ENCODE measurements at places on chromosomes 1 and 21.

DNA sequence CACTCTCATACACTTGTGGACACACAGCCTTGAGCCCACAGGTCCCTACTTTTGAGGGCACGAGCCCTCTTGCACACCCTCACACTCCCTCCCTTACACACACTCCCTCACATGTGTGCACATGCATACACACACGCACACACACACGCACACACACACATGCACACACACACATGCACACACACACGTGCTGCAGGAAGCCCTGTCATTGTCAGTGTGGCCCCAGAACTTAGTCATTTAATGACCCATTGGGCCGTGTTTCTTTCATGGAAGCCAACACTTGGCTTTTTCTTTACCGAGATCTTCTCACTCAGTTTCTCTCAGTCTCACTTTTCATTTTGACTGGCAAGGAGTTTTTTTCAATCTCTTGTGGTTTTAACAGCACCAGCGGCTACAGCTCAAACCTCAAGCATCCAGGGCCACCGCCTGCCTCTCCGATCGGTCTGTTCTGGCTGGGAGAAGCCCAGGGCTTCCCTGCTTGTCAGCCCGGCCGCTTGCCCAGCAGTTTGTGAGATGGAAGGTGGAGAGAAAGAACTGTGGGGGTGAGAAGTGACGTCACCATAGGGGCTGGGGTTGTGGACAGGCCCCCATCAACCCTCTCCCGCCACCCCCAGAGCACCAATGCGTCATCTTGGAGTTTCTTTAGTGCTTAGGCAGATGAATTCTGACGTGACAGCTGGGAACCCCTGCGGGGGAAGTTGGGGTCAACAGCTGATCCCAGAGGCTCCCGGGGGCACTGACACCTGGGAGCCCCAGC lies 15.8 kb upstream of the TNFRSF8 start:
- no peak overlapping the region for H3K27ac ChIP-seq
- DNase-seq: no peak
- no peaks in the 10 kb centered on the region for H3K36me3 ChIP-seq
- H3K4me3 ChIP-seq: no peak overlapping the region

- no peaks in the 10 kb centered on the region for H3K27me3 ChIP-seq
- H3K36me3 ChIP-seq: no peaks in the 10 kb centered on the region
- H3K4me1 ChIP-seq: no peaks in the 10 kb centered on the region
- no peak for DNase-seq
These were observed 103.6 kb upstream of the SNX7 start for GRCh38 chr1:98557895-98558294.

DNA sequence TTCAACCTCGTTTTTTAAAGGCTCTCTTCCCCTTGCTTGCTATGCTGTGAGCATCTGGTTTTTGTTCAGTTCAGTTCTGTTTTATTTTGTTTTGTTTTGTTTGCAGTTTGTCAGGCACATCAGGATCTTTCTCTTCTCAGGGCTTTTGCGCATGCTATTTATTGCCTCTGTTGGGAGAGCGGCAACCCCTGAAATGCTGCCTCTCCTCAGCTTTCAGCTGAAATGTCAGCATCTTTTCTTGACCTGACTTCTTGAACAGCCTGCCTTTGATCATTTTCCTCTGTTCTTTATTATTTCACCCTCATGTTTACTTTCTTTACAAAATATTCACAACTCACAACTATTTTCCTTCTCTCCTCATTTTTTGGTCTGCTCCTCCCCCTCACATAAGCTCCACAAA lies 50.4 kb upstream of the RC3H1 start:
- H3K4me3 ChIP-seq: no peak overlapping the region
- H3K36me3 ChIP-seq: no peaks in the 10 kb centered on the region
- no peak overlapping the region for H3K27ac ChIP-seq
- no peak for DNase-seq

- DNase-seq: no peak
- no peaks in the 10 kb centered on the region for H3K36me3 ChIP-seq
These were observed 93.2 kb upstream of the KCNK2 start for GRCh38 chr1:214989341-214989740.

DNA sequence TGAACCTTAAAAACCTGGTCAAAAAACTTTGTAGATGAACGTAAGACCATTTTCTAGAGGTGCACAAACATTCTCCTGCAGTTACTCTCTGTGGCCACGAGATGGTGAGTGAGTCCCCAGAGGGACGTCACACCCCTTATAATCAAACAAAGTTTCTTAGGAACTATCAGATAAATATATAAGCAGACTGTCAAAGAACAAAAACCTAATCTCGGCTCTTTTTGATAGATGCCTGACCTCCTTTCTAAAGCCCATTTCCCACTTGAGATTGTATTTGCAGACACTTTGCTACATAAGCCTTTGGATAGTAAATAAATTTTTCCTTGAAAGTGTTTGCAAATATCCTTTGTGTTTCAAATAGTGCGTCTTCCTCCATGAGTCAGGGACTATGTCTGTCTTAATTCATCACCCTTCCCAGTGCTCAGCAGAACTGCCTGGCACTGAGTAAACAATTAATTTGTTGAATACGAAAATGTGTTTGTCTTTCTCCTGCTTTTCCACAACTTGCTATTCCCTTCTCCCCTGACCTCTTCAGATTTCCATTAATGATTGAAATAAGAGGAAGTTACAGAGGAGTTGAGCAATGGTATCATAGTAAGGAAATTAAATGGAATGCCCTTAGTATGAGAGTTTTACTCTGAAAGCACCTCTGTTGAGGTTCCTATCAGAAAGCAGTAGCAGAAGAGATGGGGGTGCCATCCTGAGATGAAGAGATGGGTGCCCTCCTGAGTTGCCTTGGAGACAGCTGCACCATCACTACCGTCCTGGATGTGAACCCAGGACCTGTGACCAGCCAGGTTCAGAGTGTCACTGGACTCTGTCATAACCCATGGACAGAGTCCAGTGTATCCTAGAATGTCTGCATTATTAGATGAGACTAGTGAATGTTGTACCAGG lies 57.8 kb upstream of the RAVER2 start:
- no peak overlapping the region for H3K27ac ChIP-seq
- peaks cover 8% of the 10 kb centered on the region for H3K36me3 ChIP-seq
- no peaks in the 10 kb centered on the region for H3K4me1 ChIP-seq
- H3K4me3 ChIP-seq: no peak overlapping the region
- DNase-seq: peak; percentile 30
- no peaks in the 10 kb centered on the region for H3K27me3 ChIP-seq

GRCh38 chr1:181032535-181032934 lies 1.2 kb upstream of the MR1 start:
- H3K27me3 ChIP-seq: no peaks in the 10 kb centered on the region
- peaks cover 9% of the 10 kb centered on the region for H3K4me1 ChIP-seq
- no peak overlapping the region for H3K27ac ChIP-seq
- no peak overlapping the region for H3K4me3 ChIP-seq
- DNase-seq: no peak

DNA sequence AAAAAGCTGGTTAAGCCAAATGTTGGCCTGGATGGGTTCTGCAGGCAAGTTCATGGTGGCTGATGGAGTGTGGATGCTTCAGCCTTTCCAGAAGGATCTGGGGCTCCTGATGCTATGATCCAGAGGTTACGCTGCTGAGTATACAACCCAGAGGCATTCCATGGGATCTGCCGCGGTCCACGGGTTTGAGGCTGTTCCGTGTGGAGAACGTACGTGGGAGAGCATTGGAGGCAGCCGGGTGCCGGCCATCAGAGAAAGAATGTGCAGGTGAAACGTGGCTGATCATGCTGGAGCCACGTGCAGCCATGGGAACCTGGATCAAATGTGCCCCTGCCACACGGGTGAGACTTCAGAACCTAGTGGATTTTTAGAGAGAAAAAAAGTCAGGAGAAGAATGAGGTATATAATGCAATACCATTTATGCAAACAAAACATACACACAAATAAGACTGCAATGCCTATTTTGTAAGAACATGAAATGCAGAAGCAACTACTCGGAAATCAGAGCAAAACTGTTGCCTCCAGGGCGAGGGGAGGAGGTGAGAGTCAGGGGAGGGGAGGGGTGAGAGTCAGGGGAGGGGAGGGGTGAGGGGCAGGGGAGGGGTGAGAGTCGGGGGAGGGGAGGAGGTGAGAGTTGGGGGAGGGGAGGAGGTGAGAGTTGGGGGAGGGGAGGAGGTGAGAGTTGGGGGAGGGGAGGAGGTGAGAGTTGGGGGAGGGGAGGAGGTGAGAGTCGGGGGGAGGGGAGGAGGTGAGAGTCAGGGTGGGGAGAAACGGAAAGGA lies 116.5 kb upstream of the C1orf174 start:
- H3K27ac ChIP-seq: no peak overlapping the region
- no peaks in the 10 kb centered on the region for H3K4me1 ChIP-seq
- no peak for DNase-seq
- no peaks in the 10 kb centered on the region for H3K27me3 ChIP-seq
- H3K4me3 ChIP-seq: no peak overlapping the region

- no peak overlapping the region for H3K4me3 ChIP-seq
- H3K4me1 ChIP-seq: no peaks in the 10 kb centered on the region
These were observed 191.0 kb downstream of the TPR start for GRCh38 chr1:186183970-186184628.

DNA sequence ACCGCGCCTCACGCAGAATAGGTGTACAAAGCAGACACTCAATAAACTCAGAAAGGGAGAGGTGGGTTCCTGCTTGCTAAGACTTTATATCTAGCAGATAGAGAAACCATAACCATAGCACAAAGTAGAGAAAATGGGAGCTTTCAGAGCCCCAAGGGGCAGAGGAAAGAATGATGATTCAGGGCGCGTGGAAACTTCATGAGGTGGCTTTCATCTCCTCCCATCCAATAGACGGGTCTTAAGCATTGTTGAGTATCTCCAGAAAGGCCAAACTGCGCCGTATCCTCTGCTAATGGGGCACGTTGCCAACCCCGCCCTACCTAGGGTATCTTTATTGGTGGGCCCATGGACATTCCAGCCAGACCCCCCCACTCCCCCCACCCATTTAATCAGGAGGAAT lies 778 bp upstream of the MIXL1 start:
- no peaks in the 10 kb centered on the region for H3K4me1 ChIP-seq
- no peaks in the 10 kb centered on the region for H3K27me3 ChIP-seq
- DNase-seq: no peak
- no peak overlapping the region for H3K4me3 ChIP-seq
- H3K36me3 ChIP-seq: no peaks in the 10 kb centered on the region
- H3K27ac ChIP-seq: no peak overlapping the region

DNA sequence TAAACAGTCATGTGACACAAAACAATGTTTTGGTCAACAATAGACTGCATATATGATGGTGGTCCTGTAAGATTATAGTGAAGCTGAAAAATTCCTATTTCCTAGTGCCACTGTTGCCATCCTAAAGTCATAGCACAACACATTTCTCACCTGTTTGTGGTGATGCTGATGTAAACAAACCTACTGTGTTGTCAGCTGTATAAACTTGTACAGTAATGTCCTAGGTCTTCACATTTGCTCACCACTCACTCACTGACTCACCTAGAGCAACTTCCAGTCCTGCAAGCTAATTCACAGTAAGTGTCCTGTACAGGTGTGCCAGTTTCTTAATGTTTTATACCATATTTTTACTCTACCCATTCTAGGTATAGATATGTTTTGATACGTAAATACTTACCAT lies 326.1 kb upstream of the USP24 start:
- DNase-seq: no peak
- no peaks in the 10 kb centered on the region for H3K27me3 ChIP-seq
- no peak overlapping the region for H3K27ac ChIP-seq
- H3K4me1 ChIP-seq: no peaks in the 10 kb centered on the region

DNA sequence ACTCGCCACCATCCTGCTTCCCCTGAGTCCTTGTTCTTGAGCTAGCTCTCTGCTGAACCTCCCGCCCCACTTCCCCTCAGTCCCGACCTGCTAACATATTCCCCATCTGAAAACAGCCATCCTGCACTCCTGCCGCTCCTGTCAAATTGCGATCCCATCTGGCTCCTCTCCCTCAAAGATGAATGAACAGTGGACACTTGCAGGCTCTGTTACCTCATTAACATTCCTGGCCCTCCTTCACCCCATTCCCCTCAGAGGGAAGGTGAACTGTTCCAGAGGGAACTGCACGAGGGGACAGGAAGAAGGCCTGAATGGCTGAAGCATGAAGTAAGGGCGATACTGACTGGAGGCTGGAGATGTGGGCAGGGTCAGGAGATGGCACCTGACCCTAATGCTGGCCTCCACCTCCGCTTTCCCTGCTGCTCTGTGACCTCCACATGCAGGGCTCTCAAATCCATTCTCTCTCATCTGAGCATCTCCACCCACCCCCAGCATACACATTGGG lies 7.4 kb upstream of the CELSR2 start:
- no peak for DNase-seq
- no peak overlapping the region for H3K4me3 ChIP-seq
- H3K4me1 ChIP-seq: no peaks in the 10 kb centered on the region
- peaks cover 3% of the 10 kb centered on the region for H3K36me3 ChIP-seq

DNA sequence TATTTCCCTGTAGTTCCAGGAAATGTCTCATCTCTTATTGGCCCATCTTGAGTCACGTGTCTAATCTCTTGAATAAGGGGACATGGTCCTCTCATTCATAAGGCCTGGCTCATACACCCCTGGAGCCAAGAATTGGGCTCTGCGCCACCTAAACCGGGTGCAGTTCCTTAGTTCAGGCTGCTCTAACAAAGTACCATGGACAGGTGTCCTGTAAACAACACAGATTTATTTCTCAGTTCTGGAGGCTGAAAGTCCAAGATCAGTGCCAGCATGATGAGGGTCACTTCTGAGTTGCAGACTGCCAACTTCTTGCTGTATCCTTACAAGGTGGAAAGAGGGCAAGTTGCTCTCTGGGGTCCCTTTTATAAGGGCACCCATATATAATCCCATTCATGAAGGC lies 60.2 kb upstream of the VAMP3 start:
- H3K27ac ChIP-seq: no peak overlapping the region
- no peaks in the 10 kb centered on the region for H3K36me3 ChIP-seq
- H3K4me3 ChIP-seq: no peak overlapping the region
- H3K27me3 ChIP-seq: peaks cover 2% of the 10 kb centered on the region
- no peaks in the 10 kb centered on the region for H3K4me1 ChIP-seq

- H3K4me1 ChIP-seq: no peaks in the 10 kb centered on the region
- no peak for DNase-seq
- H3K27ac ChIP-seq: no peak overlapping the region
- H3K36me3 ChIP-seq: no peaks in the 10 kb centered on the region
These were observed 85.3 kb upstream of the GPR88 start for GRCh38 chr1:100452641-100453040.

GRCh38 chr1:207823880-207824566 lies 72.2 kb downstream of the CD46 start:
- peak overlapping the region; percentile 45 for H3K4me3 ChIP-seq
- H3K4me1 ChIP-seq: peaks cover 33% of the 10 kb centered on the region
- H3K27me3 ChIP-seq: no peaks in the 10 kb centered on the region

GRCh38 chr1:53377438-53377841 lies 49.6 kb upstream of the LRP8 start:
- H3K27me3 ChIP-seq: no peaks in the 10 kb centered on the region
- no peak overlapping the region for H3K27ac ChIP-seq
- no peaks in the 10 kb centered on the region for H3K4me1 ChIP-seq
- DNase-seq: no peak

DNA sequence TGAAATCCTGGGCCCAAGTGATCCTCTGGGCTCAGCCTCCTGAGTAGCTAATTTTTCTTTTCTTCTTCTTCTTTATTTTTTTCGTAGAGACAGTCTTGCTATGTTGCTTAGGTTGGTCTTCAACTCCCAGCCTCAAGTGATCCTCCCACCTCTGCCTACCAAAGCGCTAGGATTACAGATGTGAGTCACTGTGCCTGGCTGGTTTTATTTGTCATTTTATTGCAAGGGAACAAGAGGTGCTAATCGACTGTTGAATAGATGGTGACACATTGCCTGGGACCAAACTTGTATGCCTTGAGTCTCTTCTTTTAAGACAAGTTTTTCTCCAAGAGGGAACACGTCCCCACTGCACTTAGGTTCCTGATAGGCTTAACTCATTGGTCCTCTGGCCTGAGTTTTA lies 20.0 kb upstream of the KLHDC8A start:
- 0 out of 2 replicates have a peak, but pooled peaks cover 2% of the 10 kb centered on the region for H3K27me3 ChIP-seq
- H3K27ac ChIP-seq: no peak overlapping the region
- H3K36me3 ChIP-seq: no peaks in the 10 kb centered on the region
- H3K4me1 ChIP-seq: no peaks in the 10 kb centered on the region
- DNase-seq: no peak

Data from Panc1 (cell line).